ENCODE measurements at places on chromosomes 6 and 20.

GRCh38 chr20:45863543-45864470, 6.4 kb downstream of the ZSWIM3 start:
- no peak for DNase-seq

GRCh38 chr20:1888796-1889463, 6.3 kb upstream of the SIRPA start:
- DNase-seq, result peak; percentile 36

- DNase-seq, result no peak
These were observed 96.9 kb downstream of the PRSS35 start for GRCh38 chr6:83609248-83609647.

DNA sequence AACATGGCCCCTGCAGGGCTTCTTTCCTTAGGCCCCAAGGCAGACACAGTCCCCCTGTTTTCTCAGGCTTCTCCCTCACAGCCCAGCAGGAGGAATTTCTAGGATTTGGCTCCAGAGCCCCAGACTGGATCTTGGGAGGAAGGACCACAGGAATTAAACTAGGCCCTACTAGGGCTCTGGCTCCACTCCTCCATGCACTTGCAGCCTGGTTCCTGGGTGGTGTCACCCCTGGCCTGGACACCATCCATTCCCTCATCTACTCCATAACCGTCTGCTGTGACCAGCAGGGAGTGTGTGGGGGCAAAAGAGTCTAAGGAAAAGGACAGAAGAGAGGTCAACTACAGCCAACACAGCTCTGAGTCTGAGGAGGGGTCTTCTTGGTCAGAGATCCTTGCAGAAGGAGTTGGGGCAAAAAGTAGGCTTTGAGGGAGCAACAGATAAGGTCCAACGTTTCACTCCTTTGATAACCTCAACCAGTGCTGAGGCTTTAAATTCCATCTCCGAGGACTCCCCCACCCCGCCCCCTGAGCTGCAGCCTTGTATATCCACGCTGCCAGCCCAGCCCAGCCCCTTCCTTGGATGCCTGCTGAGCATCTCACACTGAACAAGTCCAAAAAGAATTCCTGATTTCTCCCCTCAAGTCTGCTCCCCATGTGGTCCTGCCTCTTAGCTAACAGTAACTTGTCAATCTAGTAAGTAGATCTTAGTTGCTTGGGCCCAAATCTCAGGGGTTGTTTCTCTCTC, 27.9 kb upstream of the SPDEF start:
- DNase-seq, result no peak

- DNase-seq, result no peak
These were observed 41.0 kb downstream of the PSMB9 start for GRCh38 chr6:32895006-32895345.

GRCh38 chr20:1369970-1370369, 22.9 kb downstream of the FKBP1A start:
- DNase-seq, result no peak

DNA sequence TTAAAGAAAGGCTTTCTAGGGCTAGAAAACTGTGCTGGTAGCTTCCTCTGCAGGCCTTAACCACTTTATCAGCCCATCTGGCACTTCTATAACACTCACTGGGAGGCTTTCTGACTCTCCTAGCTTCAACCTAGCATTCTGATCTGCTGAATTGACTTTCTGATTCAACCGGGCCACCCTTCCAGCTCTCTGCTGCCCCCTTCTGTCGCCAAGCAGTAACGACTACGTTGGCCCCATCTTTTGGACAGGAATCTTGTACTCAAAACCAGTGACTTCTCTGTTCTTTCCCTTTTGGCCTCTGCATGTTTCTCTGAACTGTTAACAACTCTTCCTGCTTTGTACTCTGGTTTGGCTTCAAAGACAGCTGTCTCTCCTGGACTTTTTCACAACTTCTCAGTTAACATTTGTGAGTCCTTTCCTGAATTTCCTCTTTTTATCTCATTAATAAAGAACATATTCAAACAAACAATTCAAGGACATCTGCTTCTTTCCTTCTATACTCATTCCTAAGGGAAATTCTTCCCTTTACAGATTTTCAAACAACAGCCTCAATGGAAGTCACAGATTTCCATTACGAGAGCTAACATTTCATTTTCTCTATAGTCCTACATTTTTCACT, 43.9 kb upstream of the FAM135A start:
- DNase-seq, result peak; percentile 79

GRCh38 chr20:21653628-21654027, 51.8 kb upstream of the PAX1 start:
- DNase-seq, result no peak

DNA sequence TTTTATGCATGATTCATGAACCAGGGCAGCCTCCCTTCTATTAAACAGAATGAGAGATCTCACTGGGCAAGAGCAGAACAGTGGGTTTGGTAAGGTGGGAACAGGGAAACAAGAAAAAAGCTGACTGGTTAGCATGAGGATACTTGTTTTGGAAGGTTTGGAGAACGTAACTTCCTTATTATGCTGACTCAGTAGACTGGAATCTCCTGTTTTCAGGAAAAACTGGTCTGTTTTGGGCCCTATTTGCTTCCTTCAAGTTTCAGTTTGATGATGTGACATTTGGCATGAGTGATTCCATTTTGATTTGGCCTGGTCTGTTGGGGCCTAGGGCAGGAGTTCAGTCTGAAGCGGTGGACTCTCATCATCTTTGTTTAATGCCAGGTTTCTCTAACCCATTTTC, 172.0 kb downstream of the MYLK4 start:
- DNase-seq, result no peak

DNA sequence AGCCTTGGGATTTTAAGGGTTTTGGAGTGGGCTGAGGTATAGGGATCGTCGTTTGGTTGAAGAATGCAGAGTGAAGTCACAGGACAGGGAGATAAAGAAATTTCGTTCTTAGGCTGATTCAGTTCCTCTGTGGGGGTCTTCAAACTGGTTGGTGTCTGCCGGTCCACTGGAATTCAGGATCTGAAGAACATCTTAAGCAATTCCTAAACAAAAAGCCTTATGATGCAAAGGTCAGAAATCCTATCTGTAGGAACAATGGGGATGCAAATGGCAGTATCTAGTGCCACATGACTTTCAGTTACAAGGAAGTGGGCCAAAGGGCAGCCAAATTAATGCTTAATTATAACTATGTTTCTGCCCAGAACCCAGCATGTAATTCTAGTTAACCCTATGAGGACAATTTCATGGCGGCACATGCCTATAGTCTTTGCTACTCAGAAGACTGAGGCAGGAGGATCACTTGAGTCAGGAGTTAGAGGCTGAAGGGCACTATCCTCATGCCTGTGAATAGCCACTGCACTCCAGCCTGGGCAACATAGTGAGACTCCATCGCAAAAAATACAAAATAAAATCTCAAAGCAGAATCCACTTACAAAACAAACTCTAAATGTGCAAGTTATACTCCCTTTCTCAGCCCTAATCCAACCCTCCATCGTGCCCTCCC, 4.6 kb upstream of the SLC2A10 start:
- DNase-seq, result no peak

DNA sequence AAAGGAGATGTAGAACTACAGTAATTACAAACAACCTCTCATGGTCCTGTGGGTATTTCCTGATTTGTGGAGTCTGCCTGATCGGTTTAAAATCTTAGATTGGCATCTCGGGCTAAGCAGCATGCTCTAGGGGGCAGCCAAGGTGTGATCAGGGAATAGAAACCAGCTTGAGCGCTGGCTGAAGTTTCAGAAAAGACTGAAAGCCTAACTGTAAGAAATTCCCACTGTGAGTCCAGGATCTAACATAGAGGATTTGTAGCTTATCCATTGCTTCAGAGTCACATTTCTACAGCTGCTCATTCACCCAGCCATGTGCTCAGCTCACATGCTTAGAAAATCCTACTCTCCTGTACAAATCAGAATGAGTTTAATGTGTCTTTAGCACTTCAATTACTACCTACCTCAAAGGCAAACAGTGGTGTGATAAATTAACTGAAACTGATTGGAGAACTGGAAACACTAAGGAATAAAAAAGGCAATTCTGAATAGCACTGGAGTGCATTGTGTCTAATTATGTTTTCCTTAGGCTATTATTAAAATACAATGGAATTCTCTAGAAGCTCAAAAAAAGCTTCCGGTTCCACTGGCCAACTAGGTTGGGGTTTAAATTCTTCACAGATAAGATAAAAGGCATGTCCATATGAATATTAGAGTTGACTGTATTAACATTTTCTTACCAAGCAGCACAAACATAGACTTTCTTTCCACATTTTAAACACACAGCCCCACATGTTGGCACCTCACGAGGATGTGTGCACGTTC, 73.8 kb upstream of the MPC1 start:
- DNase-seq, result no peak

GRCh38 chr6:137977814-137978213, 110.8 kb downstream of the TNFAIP3 start:
- peak; percentile 19 for DNase-seq

GRCh38 chr6:40042232-40042631, 108.0 kb upstream of the MOCS1 start:
- no peak for DNase-seq

- DNase-seq, result no peak
These were observed 530.5 kb downstream of the KIF16B start for GRCh38 chr20:16042731-16043130.

DNA sequence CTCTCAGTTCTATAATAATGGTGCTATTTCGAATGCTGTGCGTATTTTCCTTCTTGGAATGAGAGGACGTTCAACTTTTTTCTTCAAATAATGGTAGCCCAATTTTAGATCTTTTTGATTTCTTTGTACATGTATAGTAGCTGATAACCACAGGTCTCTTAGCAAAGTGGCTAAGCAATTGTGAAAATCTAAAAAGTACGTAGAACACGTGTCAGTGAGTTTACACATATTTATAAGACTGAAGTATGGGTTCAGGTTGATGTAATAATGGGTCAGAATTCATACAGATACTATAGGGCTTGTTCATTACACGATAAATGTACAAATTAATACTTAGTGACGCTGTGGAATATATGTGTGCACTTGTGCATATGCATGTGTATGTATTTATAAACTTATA, 1.3 kb downstream of the SMIM13 start:
- no peak for DNase-seq

GRCh38 chr6:259316-259715, 33.0 kb upstream of the DUSP22 start:
- DNase-seq, result no peak

DNA sequence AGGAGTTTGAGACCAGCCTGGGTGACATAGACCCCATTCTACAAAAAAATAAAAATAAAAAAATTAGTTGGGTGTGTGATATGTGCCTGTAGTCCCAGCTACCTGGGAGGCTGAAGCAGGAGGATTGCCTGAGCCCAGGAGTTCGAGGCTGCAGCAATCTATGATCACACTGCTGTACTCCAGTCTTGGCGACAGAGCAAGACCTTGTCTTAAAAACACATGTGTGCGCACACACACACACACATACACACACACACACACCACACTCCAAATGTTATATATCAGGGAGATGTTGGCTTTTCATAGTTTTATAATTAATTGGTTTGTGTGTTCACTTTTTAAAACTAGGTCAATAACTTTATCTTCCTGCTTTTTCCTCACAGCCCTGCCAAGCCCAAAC, 110.5 kb downstream of the RTN4IP1 start:
- DNase-seq, result no peak

DNA sequence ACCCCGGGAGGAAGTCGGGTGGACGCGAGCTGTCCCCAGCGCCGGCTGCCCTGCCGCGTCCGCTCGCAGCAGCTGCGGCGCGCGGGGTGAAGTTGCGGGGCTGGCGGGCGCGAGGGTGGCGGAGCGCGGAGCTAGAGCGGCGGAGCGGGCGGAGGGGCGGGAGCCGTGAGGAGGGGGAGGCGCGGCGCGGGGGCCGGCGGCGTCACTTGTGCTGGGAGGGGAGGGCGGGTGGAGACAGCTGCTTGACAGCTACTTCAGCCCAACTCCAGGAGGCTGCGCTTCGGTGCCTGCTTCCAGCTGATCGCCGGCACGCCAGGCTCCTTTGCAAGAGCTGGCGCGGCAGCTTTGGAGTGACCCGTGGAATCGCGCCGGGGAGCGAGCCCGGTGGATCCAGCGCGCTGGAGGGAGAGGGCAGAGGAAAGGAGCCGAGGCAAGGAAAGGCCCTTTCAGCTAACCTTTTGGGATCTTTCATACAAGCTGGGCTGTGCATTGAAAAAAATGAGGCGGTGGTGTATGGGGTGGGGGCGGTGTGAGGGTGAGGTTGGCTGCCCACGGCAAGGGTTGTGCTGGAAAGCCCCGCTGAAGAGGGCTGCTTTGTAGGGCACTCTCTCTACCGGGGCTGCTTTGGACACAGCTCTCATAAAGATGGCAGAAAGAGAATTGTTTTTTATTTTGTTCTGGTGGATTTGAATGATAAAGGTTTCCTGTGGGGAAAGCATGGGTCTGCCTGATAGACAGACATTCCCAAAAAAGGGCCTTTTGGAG, 24.6 kb downstream of the RIPOR2 start:
- DNase-seq, result peak; percentile 73

- no peak for DNase-seq
These were observed 37.7 kb downstream of the GRM4 start for GRCh38 chr6:34108176-34108575.

GRCh38 chr20:43840382-43841070, 74.1 kb upstream of the TOX2 start:
- DNase-seq, result peak; percentile 37

GRCh38 chr6:7107578-7108195, at the start of gene RREB1:
Gene RREB1 (plus strand): TSS chr6:7107961. CDS start chr6:7181912, 73,951 bp downstream.
- DNase-seq, result peak; percentile 81

- no peak for DNase-seq
These were observed 9.5 kb downstream of the SDCBP2 start for GRCh38 chr20:1319462-1319861.

- DNase-seq, result no peak
These were observed 13.8 kb upstream of the GJE1 start for GRCh38 chr6:142118925-142119324.

GRCh38 chr6:74166849-74167248, 470.8 kb downstream of the CD109 start:
- no peak for DNase-seq

- DNase-seq, result peak; percentile 53
These were observed 43.4 kb upstream of the ARHGAP18 start for GRCh38 chr6:129753422-129753821.

DNA sequence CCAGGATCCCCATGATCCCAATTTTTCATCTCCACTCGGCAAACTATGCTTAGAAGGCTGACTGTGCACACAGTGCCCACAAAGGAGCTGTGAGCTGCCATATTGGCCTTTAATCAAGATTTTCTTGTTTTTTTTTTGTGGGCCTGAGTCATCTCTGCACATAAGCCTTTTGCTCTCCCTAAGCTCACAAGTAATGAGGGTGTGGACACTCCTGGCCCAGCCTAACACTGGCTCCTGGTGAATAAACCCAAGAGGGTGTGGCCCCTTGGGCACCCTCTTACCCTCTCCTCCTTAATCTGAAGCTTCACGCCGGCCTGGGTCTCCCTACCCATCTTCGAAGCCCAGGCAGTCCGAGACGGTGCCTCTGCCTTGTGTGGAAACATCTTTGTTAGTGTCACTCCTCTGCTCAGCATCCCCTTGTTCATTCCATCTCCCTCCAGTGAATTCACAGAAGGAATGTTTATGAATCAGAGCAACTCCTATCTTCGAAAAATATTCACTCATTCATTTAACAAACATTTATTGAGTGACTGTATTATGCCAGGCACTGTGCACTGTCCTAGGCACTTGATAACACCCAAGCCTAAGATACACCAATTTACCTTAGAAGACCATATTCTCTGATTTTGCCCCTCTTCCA, 22.2 kb upstream of the MRPS10 start:
- DNase-seq, result peak; percentile 62

- no peak for DNase-seq
These were observed 32.7 kb downstream of the ACSS1 start for GRCh38 chr20:25025091-25025861.
